ENCODE measurements at places on chromosomes 12 and 14. TPM values are rescaled to one million over a fixed set of nuclear protein-coding genes. Genes with fewer than 3 reads are reported as not detected.

The PTPN6 gene
- not detected for total RNA-seq

The DIABLO gene
- total RNA-seq: 66.4 TPM

The ZBTB42 gene
- 4.3 TPM for total RNA-seq

The STYK1 gene
- 0.86 TPM for total RNA-seq

The KRT71 gene
- total RNA-seq: not detected

All from fibroblast of villous mesenchyme (primary cell).